ENCODE measurements at places on chromosomes 6 and 20. TPM values are rescaled to one million over a fixed set of nuclear protein-coding genes. Genes with fewer than 3 reads are reported as not detected.

GRCh38 chr20:59431014-59431413 lies 130.6 kb downstream of the EDN3 start:
- DNase-seq: no peak

DNA sequence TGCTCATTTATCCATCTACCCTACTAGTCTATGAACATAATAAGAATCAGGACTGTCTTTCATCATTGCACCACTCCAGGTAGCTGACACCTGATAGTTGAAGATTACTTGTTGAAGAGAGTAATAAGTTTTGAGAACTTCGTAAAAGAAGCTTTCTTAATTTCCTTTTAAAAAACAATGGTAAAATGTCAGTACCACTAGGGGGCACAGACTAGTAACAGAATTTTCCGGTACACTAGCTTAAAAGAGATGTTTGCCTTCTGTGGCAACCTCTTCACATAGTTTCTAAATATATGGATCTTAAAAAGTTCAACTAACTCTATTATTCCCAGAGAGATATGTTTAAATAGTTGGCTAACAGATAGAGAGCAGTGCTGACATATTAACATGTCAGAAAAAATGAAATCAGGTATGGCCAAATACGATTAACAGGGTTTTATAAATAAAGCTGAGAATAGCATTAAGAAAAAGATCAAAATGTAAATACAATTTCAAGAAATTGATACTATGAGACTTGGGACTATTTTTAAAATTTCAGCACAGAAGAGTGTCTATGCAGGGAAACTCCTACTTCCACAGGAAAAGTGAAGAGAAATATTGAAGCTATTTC lies 5.4 kb upstream of the KCNQ5 start:
- DNase-seq: no peak

GRCh38 chr6:2132416-2132815 lies 113.0 kb downstream of the GMDS start:
- no peak for DNase-seq

GRCh38 chr6:139710556-139710955 lies 336.1 kb upstream of the CITED2 start:
- DNase-seq: no peak

DNA sequence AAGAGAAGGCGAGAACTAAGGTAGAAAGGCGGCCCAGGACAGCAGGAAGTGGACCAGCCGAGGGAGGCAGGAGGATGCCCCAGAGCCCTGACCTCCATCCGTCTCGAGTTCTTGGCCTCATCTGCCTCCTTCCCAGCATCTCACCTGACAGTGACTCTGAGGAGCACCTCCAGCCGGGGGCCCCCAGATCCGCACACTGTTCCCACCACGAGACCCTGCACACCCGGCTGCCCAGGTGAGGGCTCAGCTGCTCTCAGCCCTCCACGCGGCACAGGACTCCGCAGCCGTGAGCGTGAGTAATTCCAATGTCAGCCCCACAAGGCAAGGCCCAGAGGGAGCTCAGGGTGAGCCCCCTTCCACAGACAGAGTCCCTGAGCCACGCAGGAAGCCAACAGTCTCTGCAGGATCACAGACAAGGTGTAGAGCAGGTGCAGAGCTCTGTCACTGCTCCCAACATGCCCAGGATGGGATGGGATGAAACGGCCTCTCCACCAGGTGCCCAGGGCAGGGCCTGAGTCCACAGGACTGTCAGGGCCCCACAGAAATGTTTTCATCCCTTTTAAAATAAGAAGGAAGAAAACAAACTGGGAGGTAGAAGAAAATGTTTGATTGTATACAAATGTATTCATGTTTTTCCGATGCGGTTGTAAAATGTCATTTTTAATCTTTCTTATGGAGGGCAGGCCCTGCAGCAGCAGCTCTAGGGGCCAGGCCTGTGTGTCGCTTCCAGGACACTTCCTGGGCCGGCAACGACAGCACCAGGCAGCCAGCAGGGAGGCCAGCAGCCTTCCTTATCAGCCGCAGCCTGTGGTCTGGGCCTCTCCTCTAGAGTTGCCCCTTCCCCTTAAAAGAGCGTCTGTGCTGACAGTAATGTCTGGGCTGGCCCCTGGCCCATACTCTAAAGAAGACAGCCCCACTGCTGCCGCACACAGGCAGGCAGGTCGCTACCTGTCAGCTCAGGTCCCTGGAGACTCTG lies 66.9 kb downstream of the DLL1 start:
- DNase-seq: no peak

- DNase-seq: no peak
These were observed 15.7 kb downstream of the OR2B6 start for GRCh38 chr6:27972750-27973149.

GRCh38 chr20:5195655-5196054 lies 68.8 kb downstream of the CDS2 start:
- DNase-seq: no peak

DNA sequence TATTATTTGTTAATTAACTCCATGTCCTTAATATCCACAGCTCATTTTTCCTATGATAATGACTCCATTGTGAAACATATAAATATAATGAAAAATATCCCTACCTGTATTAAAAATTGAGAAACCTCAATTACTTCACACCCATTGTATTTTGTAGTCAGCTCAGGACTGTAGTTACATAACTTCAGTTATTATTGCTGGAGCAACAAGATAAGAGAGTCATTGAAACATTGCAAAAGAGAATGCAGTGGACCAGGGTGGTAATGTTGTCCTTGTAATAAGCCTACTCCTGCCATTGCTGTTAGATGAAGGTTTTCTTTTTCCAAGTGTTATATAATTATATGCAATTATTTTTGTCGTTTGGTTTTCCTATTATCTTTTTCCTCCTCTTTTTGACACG lies 184.4 kb downstream of the PRL start:
- no peak for DNase-seq

- no peak for DNase-seq
These were observed 181.9 kb downstream of the ZFAND3 start for GRCh38 chr6:38001386-38001785.

- no peak for DNase-seq
These were observed 63.0 kb downstream of the RIPOR3 start for GRCh38 chr20:50628332-50628731.

DNA sequence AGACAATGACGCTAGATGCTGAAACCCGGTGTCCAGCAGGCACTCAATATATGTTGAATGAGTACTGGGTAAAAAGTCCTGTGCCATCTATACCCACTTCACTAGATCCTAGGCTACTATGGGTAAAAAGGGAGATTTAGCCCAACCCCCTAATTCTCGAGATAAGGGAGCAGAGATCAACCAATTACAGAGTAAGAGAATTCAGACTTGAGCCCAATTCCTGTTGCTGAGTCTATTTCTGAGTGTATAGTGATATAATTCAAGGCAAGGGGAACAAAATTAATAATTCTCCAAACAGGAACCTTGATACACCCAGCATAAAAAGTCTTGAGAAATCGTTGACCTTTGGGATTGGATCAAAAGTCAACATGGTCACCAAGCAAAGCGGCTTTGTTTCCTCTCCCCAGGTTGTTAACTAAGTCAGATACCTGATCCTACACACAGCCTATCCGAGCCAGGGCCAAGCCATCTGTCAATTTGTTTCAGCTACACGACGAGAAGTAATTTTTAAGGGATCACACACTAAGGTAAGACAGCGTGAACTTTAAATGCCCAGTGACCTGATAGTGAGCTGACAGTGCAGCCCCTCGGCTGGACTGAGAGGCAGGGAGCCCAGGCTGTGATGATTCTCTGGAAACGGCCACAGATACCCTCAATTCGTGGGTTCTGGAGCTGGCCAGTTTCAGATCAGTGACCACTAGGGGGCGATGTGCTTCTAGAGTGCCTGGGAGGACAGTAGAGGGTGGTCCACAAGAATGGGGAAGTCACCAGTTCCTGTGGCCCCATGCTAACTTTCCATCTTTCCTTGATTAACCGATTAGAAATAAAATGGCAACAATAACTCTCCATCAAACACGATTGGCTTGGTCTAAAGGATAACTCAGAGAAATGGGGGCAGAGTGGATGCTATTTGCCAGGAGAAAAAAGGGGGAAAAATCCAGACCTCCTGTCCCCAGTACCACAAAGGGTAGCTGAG lies 46.2 kb downstream of the SLC22A23 start:
- peak; percentile 61 for DNase-seq

- no peak for DNase-seq
These were observed 129.4 kb downstream of the TRIM27 start for GRCh38 chr6:28794175-28795002.

DNA sequence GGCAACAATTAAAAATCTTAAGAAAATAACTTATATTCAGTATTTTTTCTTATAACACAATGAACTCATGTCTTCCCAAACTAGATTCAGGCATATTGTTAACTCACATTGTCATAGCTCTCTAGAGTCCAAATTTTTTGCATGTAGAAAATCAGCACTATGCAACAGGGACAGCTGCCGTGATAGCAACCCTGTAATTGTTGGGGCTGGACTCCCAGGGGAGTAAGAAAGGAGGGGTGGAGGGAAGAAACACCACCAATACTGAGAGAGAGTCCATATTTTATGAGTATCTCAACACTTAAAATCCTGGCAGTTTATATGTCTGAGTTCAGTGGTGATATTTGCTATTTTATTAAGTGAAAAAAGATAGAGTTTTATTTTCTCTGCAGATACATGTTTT lies 89.6 kb upstream of the HS3ST5 start:
- no peak for DNase-seq

- DNase-seq: no peak
These were observed 222.0 kb upstream of the SGK1 start for GRCh38 chr6:134539865-134540323.

DNA sequence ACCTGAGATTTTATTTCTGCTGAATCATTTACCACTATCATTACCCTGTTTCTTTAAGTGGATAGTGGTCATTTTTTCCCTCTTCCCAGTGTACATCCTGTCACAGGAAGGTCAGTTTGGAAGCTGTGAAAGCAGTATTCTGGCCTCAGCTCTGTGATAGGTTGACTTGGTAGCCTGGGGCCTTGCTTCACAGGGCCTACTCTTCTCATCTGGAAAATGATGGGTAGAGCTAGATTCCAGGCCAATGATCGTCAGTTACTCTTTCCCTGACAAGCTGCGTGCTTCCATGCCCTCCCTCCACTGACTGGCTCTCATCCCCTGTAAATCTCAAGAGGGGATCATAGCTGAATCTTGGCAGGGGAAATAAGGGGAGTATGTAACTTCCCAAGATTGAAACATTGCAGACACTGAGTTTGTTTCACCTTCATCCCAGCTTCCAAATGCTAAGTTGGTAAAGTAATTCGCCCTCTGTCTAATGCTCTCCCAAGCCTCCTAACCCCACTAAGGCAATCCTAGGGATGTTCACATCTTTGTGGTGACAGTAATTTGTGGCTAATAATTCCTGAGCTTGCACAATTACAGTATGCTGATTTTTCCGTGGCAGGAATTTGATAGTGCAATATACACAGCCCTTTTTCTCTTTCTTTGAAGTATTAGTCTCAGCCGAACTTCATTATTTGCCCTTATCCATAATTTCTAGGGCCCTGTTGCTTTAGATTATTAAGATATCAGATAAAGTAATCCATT lies 51.2 kb downstream of the VAPB start:
- DNase-seq: no peak

- DNase-seq: no peak
These were observed 130.8 kb downstream of the BTBD9 start for GRCh38 chr6:38508894-38509293.

GRCh38 chr20:11132819-11133415 lies 459.1 kb upstream of the JAG1 start:
- no peak for DNase-seq

- DNase-seq: no peak
These were observed 37.9 kb downstream of the MAFB start for GRCh38 chr20:40651151-40651550.

DNA sequence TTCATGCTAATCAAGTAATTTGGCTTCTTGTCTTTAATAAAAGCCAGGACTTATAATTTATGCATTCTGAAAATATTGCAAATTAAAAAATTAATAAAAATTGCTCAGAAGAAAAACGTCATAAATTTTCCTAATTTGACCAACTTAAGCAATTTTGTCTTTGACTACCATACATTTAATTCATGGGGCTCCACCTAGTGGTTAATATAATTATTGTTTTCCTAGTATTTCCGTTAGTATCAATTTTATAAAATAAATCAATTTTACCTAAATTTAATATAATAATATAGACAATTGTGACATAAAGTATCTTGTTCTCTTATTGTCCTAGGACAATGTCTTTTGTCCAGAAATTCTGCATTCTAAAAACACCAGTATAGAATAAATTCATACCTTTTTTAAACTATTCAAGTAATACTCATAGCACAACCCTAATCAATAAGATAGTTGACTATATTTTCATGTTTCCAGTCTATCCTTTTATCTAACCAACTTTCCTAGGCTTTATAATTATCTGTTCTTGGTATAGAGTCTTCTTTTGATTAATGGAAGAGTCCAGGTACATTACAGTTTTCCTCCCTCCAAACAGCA lies 319.9 kb downstream of the TRDN start:
- DNase-seq: no peak

DNA sequence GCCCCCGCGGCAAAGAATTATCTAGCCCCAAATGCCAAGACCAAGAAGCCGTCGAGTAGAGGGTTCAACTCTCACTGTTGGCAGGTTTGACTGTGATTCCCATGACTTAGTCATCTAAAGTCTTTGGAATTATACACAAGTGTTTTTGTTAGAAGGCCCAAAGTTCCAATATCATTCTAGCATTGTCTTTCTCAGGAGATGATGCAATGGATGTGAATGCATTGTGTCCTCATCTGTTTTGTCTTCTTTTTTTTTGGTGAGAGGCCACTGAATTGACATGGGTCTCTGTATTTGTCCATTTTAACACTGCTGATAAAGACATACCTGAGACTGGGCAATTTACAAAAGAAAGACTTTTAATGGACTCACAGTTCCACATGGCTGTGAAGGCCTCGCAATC lies 290.5 kb upstream of the ZFP64 start:
- no peak for DNase-seq

GRCh38 chr6:137696765-137697164 lies 170.3 kb upstream of the TNFAIP3 start:
- DNase-seq: no peak

DNA sequence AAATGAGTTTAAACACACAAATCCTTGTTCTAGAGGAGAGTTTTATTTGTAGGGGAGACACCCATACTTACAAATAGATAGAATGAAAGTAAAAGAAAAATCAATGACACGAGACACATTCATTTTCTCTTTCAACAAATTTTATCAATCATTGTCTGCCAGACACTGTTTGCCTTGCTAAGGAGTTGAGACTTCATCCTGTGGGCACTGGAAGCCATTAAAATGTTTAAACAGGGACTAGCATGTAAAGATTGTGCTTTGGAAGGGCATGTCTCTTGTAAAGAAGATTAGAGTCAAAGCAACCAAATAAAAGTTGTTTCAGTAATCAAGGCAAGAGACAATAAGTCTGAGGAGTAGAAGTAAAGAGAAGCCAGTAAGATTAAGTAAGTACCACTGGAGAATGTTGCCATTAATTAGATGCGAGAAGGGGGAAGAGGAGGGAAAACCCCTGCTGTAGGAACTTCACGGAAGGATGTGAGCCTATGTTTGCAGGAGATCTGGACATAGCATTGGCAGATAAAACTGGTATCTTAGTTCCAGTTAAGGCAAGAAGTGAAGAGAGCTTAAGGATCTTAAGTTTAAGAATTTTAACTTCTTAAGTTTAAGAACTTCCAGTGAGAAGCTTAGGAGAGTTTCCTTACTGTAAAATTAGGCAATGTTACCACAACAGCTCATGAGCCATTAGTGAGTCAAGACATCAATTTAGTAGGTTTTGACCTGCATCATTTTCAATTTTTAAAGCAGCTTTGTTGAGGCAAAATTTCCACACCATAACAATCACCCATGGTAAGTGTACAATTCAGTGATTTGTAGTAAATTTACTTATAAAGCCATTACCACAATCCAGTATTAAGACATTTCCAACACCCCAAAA lies 117.0 kb upstream of the UST start:
- no peak for DNase-seq

DOK5 gene
- total RNA-seq: 2.9 TPM

IRF4 gene
- total RNA-seq: 0.54 TPM

RAD21L1 gene
- total RNA-seq: not detected

TRMT6 gene
- total RNA-seq: 5.7 TPM

SIRPB2 gene
- total RNA-seq: 3.1 TPM

SIM1 gene
- not detected for total RNA-seq
